Stimulated activated CD8-positive, alpha-beta memory T cell treated with anti-CD3 and anti-CD28 coated beads, Interleukin-4, amount 100 ng/mL, for 48 hours (primary cell): ENCODE measurements at places on chromosomes 7 and 10.
A peak's percentile ranks its signal among the peaks of the same experiment; 100 is the strongest.

DNA sequence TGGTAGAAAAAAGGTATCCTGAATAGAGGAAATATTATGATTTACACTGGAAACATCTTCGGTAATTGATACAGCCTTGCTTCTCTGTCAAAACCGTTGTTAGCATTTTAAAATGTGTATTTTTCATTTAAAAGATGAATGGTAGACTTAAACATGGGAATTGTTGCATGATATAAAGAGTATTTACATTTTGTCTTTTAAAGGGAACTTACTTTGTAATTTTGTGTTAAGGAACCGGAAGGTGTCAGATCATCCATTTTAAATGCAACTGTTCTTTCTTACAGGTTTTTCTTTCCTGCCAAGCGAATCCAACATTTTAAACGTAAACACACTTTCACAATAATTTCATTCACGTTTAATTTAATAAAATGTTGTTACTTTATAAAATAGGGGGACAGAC is 1.8 kb upstream of the IGF2BP3 start:
- DNase-seq: no peak

- DNase-seq: no peak
These were observed 3.0 kb downstream of the ASZ1 start for GRCh38 chr7:117424090-117424829.

GRCh38 chr10:98488669-98489430 is 42.1 kb upstream of the HPS1 start:
- DNase-seq: no peak

DNA sequence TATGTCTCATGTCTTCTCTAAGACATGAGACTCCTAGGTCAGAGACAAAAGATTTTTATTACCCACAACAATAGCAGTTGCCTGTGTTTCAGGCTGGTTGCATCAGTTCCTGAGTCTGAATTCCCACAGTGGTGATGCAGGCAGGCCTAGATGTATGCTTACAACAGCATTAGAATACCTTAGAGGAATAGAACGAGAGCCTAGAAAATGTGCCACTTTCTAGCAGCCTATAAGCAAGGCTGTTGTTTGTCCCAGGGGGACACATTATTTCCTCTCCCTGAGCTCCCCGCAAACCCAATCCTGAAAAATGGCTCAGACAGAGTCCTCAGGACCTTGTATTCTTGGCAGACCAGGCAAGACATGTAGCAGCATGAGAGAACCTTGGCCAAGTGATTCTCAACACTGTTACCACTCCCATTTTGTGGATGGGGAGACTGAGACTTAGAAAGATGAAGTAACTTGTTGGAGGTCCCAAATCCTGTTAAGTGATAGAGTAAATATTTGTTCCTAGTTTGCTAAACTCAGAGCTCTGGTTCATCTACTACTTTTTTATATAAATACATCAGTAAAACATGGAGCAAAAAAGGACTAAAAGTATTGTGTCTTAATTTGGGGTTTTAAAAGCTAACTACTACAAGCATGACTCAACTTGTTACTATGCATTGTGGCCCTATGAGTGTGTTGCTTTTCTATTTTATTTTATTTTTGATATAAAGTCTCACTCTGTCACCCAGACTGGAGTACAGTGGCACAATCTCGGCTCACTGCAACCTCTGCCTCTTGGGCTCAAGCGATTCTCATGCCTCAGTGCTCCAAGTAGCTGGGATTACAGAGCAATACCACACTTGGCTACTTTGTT is 14.2 kb downstream of the VTI1A start:
- DNase-seq: peak; percentile 61

GRCh38 chr7:157336383-157337315 is at the start of gene DNAJB6:
Gene DNAJB6, plus strand, starts transcription at chr7:157337004. Its CDS starts 21,569 bp downstream, at chr7:157358573.
- peak; percentile 97 for DNase-seq

DNA sequence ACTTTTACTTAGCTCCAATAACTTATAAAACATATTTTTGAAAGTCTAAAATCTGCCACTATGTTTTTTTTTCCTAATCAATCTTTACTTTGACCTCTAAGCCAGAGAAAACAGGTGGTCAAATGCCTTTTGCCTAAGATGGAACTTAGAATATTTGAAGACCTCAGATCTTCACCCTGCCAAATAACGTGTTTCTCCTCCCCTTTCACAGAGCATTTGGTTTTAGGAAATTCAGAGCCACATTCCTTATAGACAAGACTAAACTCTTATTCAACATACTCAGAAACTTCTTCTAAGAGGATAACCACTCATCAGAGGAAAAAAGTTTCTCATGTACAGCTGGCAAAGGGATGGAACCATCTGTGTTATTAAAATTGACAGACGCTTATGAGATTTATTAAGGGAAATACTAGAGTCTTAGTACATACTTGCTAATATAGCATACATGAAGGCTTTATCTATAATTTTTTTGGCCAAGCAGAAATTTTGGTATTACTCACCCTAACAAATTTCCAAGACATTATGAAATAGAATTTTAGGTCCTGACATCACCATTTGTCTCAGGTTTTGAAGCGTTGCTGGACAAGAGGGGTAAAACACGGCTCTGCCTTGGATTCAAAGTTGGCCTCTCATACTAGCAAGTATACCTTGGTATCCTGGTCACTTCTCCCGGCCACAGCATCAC is 2.6 kb upstream of the EGFR start:
- DNase-seq: no peak

- no peak for DNase-seq
These were observed 9.6 kb upstream of the TRIM8 start for GRCh38 chr10:102634686-102635085.

GRCh38 chr10:44587488-44588318 is 202.8 kb upstream of the CXCL12 start:
- no peak for DNase-seq

DNA sequence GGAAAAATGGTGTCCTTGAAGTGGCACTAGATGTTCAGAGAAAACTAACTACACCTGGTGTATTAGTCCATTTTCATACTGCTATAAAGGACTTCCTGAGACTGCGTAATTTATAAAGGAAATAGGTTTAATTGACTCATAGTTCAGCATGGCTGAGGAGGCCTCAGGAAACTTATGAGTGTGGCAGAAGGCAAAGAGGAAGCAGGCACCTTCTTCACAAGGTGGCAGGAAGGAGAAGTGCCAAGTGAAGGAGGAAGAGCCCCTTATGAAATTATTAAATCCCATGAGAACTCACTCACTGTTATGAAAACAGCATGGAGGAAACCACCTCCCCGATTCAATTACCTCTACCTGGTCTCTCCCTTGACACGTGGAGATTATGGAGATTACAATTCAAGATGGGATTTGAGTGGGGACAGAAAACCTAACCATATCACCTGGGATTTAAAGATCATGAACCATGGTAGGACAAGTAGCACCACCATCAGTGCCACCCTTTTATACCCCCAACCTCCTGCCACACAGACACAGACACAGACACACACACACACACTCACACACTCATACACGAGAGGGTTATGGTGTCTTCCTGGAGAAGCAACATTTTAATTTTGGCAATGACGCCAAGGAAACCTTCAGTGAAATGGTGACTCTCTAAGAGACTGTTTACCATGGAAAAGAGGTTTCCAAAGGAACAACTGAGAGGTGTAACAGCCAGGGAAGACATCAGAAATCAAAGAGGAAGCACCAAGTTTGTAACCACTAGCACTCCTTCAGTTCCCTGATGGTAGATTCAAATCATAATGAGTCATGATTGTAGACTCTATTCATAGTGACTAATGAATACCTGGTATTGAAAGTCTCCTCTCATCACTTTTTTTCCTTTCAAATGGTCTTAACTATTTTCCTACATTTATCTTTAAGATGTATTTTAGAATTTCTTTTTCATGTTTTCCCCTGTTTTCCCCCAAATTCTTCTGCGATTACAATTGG is 41.8 kb upstream of the WNT16 start:
- no peak for DNase-seq

GRCh38 chr10:28879875-28880682 is 202.8 kb downstream of the BAMBI start:
- no peak for DNase-seq

GRCh38 chr10:60901561-60902235 is 42.3 kb downstream of the RHOBTB1 start:
- no peak for DNase-seq

DNA sequence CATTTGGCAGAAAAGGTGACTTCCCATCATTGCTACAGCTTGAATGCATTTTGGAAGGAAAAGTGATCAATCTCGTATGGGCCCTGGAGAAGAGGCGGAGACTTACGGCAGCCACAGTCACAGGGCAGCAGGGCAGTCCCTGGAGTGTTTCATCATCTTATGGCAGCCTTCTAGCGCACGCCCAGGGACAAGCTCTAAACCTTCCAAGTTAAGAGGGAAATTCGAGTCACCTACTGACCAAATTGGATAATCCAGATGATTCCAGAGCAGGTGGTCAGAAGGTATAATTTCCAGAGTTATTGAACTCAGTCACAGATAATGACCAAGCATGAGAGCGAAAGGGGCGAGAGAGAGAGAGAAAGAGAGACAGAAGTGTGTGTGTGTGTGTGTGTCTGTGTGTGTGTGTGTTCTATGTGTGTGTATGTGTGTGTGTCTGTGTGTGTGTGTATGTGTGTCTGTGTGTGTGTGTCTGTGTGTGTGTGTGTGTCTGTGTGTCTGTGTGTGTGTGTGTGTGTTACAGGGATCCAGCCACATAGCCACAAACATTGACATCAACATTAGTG is 123.7 kb upstream of the ADAM12 start:
- DNase-seq: no peak

- DNase-seq: no peak
These were observed 111.5 kb downstream of the FOXL3 start for GRCh38 chr7:401495-401894.

GRCh38 chr7:140688341-140688740 is 8.2 kb upstream of the NDUFB2 start:
- no peak for DNase-seq

GRCh38 chr7:66871076-66871475 is 49.9 kb upstream of the TMEM248 start:
- DNase-seq: no peak

DNA sequence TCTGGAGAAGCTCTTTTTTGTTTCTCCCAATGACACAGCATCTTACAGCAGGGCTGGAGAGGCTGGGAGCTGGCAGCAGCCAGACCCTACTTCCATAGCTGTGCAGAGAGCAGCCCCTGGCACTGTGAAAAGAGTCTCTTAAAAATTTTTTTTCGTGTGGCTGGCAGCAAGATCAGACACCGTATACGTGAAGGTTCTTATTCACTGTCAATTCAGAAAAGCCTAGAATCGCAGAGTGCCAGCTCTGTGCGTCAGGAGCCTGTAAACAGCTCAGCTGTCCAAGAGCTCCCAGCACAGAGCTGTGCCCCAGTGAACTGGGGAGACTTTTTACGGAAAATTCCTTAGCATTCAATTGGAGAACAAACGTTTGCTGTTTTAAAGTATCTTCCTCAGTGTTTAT is 6.5 kb downstream of the BAG3 start:
- no peak for DNase-seq

- no peak for DNase-seq
These were observed 868.4 kb downstream of the SORCS3 start for GRCh38 chr10:105509517-105509916.

- DNase-seq: no peak
These were observed 51.7 kb downstream of the EBF3 start for GRCh38 chr10:129912166-129912917.

DNA sequence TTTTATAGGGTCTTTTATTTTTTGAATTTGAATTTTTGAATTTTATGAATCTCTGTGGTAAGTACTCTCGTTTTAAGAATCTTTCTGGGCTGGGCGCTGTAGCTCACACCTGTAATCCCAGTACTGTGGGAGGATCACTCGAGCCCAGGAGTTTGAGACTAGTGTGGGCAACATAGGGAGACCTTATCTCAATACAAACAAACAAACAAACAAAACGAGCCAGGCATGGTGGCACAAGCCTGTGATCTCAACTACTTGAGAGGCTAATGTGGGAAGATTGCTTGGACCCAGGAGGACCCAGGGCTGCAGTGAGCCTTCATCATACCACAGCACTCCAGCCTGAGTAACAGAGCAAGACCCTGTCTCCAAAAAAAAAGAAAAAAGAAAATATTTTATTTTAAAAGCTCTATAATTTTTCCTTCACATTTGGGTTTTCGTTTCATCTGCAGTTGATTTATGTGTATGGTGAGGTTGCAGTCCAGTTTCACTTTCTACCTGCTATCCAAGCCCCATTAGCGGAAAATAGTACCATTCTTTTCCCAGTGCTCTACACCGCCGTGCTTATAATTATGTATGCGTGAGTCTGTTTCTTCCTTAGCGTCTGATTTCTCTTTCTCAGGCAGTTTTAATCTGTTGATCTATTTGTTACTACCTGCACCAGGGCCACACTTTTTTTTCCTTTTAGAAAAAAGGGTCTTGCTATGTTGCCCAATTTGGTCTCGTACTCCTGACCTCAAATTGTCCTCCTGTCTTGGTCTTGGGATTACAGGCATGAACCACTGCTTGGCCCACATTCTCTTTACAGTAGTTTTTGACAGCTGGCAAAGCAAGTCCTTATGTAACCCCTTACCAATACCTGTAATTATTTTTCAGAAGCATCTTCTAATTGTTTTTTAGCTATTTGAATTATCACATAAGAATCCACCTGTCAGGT is 21.7 kb downstream of the TRIM24 start:
- no peak for DNase-seq

- DNase-seq: no peak
These were observed 248.8 kb downstream of the ANKRD7 start for GRCh38 chr7:118473271-118473670.

DNA sequence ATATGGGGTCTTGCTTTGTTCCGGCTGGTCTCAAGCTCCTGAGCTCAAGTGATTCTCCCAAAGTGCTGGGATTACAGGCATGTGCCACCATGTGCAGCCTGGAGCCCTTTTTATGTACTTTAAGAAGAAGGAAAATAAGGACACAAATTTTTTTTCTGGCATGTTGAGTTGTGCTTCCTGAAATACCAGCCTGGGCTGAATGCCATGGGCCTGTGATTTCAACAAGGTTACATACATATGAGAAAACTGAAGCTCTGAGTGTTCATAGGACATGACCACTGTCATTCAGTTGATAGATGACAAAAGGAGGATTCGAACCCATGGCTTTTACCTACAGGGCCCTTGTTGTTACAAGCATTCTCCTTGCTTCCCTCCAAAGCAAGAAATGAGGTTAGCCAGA is 36.1 kb downstream of the ST8SIA6 start:
- no peak for DNase-seq

DNA sequence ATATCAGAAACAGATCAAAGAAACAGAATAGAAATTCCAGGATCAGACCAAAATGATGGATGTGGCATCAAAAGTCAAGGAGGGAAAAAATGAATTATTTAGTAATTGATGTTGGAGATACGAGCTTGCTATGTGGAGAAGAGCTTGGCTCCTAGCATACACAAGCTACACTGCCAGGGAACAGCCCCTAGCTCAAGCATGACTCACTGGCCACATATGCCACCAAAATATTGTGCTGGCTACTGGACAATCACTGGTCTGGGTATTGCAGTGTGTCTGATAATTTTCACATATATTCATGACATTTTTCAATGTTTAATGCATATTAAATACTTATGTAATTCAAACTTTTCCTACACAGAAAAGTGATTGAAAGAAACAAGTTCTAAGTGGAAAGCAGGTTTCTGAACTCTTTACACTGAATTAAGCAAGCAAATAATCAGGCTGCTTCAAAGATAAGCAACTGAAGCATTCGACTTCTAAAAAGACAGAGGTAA is 59.3 kb downstream of the OAT start:
- no peak for DNase-seq

GRCh38 chr10:35136263-35136815 is 9.7 kb downstream of the CREM start:
- no peak for DNase-seq

- DNase-seq: no peak
These were observed 23.9 kb upstream of the HDAC9 start for GRCh38 chr7:18471476-18472160.
